Neural crest cell (in vitro differentiated cells): ENCODE measurements at places on chromosomes 12 and 14. TPM values are rescaled to one million over a fixed set of nuclear protein-coding genes. Genes with fewer than 3 reads are reported as not detected.

DNA sequence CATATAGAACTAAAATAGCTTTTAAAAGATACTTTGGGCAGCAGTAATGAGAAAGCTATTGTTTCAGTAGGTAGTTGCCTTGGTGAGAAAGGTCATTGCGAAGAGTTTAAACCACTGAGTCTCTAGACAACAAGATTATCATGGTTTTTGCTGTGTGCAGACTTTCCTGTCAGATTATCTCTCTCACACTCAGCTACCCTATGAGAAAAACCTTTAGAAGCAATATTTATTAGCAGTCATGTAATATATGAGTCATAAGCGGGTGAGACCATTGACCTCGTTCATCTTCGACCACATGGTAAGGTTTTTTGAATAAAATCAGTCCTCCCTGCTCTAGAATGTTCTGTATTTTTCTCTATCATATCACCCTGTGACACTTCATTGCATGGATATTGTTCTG lies 59.9 kb downstream of the GPR65 start:
- no peaks in the 10 kb centered on the region for H3K36me3 ChIP-seq
- DNase-seq: no peak
- no peaks in the 10 kb centered on the region for H3K27me3 ChIP-seq
- H3K4me1 ChIP-seq: no peaks in the 10 kb centered on the region
- no peak overlapping the region for H3K4me3 ChIP-seq

- H3K27me3 ChIP-seq: no peaks in the 10 kb centered on the region
- no peak overlapping the region for H3K27ac ChIP-seq
- H3K4me3 ChIP-seq: no peak overlapping the region
Measured at GRCh38 chr14:52907949-52908348, 42.9 kb downstream of the FERMT2 start.

DNA sequence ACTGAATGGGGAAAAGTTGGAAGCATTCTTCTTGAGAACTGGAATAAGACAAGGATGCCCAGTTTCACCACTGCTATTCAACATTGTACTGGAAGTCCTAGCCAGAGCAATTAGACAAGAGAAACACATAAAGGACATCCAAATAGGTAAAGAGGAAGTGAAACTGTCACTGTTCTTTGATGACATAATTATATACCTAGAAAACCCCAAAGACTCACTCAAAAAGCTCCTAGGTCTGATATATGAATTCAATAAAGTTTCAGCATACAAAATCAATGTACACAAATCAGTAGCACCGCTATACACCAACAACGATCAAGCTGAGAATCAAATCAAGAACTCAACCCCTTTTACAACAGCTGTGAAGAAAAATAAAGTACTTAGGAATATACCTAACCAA lies 157.3 kb upstream of the DDHD1 start:
- H3K27ac ChIP-seq: no peak overlapping the region
- H3K4me3 ChIP-seq: no peak overlapping the region
- H3K36me3 ChIP-seq: peaks cover 46% of the 10 kb centered on the region
- DNase-seq: no peak
- peaks cover 30% of the 10 kb centered on the region for H3K4me1 ChIP-seq
- H3K27me3 ChIP-seq: no peaks in the 10 kb centered on the region

DNA sequence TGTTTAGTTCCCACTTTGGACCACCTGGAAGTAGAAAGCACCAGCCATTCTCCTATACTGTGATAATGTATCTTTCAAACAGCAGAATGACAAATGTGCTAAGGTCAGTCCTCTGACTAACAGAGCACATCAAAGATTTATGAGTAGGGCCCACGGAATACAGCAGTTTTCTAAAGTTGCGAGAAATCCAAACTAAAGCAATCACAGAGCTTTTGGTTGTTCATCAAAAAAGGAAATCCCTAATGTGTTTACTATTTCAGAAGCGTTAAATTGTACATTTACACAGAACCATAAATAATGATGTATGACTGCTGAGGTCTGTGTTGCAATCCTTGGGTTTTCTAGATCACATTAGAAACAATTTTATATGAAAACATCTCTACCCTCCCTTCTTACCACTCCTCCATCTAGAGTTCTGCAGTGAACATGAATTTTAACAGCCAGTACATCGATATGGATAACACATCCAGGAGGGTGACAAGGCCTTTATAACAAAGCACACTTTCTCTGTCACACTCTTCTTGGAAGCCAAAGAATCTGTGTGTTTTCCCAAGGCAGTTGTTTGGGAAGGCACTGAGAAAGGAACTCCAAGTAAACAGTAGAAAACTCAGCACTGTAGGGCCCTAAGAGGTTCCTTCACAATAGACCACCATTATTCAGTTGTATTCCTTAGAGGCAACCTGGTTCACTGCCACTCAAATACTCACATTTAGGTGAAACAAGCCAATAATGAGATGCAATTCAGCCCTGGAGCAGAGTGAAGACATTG lies 7.3 kb downstream of the KITLG start:
- no peak for DNase-seq
- H3K4me3 ChIP-seq: no peak overlapping the region
- H3K27ac ChIP-seq: no peak overlapping the region
- peaks cover 52% of the 10 kb centered on the region for H3K4me1 ChIP-seq
- no peaks in the 10 kb centered on the region for H3K36me3 ChIP-seq

- no peaks in the 10 kb centered on the region for H3K27me3 ChIP-seq
- no peak overlapping the region for H3K4me3 ChIP-seq
- no peak for DNase-seq
- H3K36me3 ChIP-seq: no peaks in the 10 kb centered on the region
- H3K4me1 ChIP-seq: no peaks in the 10 kb centered on the region
Measured at GRCh38 chr12:13390381-13390861, 193.9 kb downstream of the EMP1 start.

- peaks cover 5% of the 10 kb centered on the region for H3K4me1 ChIP-seq
- peaks cover 3% of the 10 kb centered on the region for H3K36me3 ChIP-seq
- H3K27ac ChIP-seq: no peak overlapping the region
- DNase-seq: no peak
Measured at GRCh38 chr12:25052196-25052913, 103.5 kb upstream of the BCAT1 start.

- no peaks in the 10 kb centered on the region for H3K27me3 ChIP-seq
- DNase-seq: no peak
- no peak overlapping the region for H3K27ac ChIP-seq
- peaks cover 18% of the 10 kb centered on the region for H3K4me1 ChIP-seq
- no peaks in the 10 kb centered on the region for H3K36me3 ChIP-seq
Measured at GRCh38 chr12:177336-177979, 36.5 kb downstream of the SLC6A12 start.

Gene MFAP5
- not detected in 2 replicates for total RNA-seq

Gene BMAL2
- 7.6 and 8.0 TPM in 2 replicates for total RNA-seq

Gene PRPH
- total RNA-seq: 0.70 and 1.3 TPM in 2 replicates

Gene RPS6KL1
- total RNA-seq: 13.9 and 14.1 TPM in 2 replicates

Gene DDX55
- total RNA-seq: 42.8 and 44.0 TPM in 2 replicates

Gene BEST3
- total RNA-seq: not detected in 2 replicates
